ENCODE measurements at places on chromosomes 13 and 19.

GRCh38 chr13:32173881-32174280, 141.3 kb downstream of the ZAR1L start:
- no peak for DNase-seq

DNA sequence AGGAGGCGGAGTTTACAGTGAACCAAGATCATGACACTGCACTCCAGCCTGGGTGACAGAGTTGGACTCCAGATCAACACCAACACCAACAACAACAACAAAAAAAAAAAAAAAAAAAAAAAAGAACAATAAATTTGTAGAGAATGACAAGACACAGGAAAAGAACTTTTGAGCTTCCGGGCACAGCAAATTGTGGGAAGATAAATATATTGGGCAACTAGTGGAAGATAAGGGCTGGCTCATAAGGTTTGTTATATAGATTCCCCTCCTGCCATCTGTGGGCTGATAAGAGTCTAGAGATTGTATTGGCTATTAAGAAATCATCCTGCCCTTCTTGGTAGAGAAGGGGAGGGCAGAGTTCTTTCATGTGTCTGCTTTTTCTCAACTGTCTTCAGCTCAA, 33.1 kb upstream of the CYP2S1 start:
- DNase-seq = no peak

- peak; percentile 92 for DNase-seq
Observed at GRCh38 chr13:99432609-99433542, 68.4 kb upstream of the TM9SF2 start.

DNA sequence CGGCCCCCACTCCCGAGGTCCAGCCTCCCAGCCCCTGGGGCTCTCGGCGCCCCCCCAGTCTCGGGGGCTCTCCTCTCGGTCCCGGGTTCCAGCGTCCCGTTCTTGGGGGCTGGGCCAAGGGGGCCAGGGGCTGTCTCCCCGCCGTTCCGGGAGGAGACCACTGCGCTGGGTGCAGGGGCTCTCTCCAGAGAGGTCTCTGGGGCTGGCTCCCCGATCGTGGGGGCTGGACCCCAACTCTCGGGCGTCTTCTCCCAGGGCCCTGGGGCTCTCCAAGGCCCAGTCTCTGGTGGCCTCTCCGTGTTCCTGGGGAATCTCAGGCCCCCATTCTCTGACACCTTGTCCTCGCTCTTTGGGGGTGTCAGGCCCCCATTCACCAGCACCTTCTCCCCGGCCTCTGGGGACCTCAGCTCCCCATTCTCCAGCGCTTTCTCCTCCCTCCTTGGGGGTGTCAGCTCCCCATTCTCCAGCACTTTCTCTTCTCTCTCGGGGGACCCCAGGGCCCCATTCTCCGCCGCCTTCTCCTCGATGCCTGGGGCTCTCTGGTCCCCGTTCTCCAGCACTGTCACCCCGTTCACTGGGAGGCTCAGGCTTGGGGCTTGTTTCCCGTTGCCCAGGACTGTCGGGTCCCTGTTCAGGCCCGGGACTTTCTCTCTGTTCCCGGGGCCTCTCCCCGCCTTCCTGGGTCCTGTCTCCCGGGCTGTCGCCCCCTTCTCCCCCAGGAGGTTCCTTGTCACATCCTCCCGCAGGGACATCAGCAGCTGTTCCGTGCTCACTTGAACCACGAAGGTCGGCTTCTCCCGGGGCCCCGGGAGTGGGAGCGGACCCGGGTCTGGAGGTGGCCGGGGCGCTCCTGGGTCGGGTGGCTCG, 13.7 kb downstream of the LMTK3 start:
- no peak for DNase-seq

DNA sequence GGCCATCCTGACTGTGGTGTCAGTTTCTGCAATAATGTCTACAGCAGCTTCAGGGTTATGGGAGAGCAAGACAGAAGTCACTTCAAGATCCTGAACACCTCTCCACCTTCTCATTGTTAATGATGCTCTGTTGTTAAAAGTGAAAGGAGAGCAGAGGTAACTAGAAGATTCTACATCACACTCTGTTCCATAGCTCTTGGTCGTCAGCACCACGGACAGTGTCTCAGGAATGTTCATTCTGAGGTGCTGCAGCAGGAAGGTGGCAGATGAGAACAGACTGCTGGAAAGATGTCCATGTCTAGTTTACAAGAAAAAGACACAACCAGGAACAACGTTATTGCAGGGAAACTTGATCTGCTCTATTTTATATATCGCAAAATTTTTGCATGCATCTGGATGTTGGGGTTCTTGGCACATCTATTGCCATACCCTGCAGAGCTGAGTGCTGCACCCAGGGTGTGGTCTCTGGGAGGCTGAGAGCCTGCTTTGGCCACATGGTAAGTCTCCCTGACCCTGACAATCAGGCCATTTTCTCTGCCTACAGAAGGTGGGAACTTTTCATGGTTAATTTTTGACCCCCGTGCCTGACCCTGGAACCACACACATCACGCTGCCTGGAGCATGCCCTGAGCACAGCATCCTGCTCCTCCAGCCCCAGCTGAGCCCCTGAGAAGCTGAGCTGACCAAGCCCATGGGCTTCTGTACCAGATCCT, 12.7 kb downstream of the CEACAM21 start:
- DNase-seq = peak; percentile 17

DNA sequence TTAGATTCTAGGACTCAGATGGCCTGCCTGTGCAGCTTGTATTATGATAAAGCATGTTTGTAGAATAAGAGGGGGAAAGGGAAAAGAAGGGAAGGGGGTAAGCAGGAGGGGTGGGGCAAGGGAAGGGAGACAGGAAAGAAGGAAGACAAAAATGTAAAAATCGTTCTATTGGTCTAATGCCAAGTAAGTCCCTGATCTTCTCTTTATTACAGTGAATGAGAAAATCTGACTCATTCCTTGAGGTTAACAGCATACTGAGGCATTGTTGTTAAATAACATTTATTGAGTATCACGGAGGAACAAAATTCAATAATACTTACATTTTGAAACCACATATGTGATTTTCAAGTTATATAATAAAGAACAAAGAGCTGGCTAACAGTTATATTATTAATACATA, 1534.7 kb downstream of the OLFM4 start:
- DNase-seq = no peak

DNA sequence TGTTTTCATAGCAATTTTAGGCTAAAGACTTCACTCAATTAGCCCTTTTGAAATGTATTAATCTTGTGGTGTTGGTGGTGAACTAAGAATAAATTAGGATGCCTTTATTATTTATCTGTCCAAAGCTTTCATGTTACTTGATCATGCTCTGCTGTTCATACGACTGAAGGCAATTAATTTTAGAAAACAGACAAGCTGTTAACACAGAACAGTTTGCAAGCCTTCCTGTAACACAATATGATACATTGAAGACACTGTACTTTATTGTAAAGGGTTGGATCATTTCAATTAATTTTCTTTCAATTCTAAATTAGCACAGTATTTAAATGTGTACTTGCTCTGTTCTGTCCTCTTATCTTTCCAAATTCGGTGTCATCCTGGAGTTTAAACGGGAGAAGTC, 794.3 kb upstream of the MIR17HG start:
- DNase-seq = no peak

All from activated CD4-positive, alpha-beta T cell treated with anti-CD3 and anti-CD28 coated beads, Interleukin-2, amount 50 U/mL, for 48 hours (primary cell).